ENCODE measurements at places on chromosomes 2 and 18. TPM values are rescaled to one million over a fixed set of nuclear protein-coding genes. Genes with fewer than 3 reads are reported as not detected.

DYNAP gene
- not detected for total RNA-seq

ATP6V1B1 gene
- 0.77 TPM for total RNA-seq

FER1L5 gene
- not detected for total RNA-seq

KIDINS220 gene
- 41.3 TPM for total RNA-seq

MLPH gene
- not detected for total RNA-seq

DPYSL5 gene
- total RNA-seq, result not detected

OSBPL6 gene
- 2.3 TPM for total RNA-seq
